ENCODE measurements at places on chromosomes 3 and 15. TPM values are rescaled to one million over a fixed set of nuclear protein-coding genes. Genes with fewer than 3 reads are reported as not detected.

DNA sequence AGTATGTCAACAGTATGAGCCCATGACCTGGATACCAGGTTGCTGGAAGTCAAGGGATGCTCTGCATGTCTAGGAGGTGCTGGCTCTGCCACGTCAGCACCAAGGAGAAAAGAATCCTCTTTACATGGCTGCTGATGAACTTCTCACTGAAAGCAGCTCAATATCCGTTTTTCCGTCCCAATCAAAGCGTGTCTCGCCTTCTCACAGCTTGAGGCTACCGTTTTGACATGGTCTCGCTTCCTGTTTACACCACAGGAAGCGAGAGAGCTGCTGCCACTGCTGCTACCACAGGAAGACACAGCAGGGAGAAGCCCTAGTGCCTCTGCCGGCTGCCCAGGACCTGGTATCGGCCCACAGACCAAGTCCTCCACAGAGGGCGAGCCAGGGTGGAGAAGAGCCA, 27.3 kb downstream of the STARD5 start:
- no peak for DNase-seq

DNA sequence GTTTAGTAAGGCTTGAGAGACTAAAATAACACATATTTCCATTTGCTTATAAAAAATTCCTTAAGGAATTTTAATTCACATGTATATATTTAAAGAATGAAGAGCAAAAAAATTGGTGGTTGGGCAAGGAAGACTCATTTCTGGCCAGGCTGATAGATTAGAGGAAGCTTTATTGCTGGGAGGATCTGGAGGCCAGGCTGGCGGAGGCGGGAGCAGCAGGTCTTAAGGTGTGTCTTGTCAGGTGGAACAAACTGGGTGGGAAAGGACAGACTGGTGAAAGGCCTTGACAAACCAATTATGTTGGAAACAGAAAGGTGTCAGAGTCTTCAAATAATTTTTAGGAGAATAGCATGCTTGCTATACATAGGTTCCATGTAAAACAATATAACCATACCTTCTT, 124.7 kb downstream of the EPHA3 start:
- DNase-seq, result no peak

The ZNF445 gene
- polyA plus RNA-seq, result 29.3 TPM

DNA sequence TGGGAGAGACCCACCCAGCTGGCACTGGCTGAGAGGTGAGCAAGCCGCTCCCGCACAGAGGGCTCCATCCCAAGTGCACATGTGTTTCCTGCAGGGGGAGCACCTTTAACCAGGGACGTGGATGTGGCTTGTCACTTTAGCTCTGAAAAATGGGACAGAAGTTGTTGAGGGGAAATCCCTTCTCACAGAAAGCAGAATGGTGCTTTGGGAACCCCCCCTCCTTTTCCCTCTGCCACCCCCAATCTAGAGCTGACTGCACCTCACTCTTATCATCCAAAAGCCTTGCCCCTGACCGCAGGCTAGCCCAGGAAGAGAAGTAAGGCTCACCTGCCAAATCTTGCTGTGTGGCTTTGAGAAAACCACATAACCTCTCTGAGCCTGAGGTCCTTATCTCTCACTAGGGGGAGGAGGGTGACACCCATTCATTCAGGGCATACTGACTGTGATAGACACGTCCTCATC, 77.9 kb downstream of the RPN1 start:
- no peak for DNase-seq

The GPR176 gene
- polyA plus RNA-seq, result 16.4 TPM

The LRTM1 gene
- not detected for polyA plus RNA-seq

DNA sequence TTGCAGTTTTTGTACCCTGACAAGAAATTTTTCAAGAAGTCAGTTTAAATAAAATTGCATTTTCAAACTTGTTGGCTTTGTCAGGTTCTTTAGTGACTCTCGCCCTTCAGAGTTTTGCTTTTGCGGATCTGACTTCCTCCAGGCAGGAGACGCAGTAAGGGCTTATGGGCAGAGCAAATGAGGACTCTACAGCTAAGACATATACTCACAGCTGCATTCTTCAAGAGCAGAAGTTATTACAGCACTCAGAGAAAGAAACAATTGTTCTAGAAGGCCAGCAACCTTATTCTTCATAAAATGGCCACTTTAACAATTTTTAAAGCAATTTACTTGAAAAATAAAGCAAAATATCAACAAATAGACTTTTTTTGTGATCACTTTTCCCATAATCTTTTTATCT, 438.8 kb upstream of the THRB start:
- DNase-seq, result no peak

The TMEM108 gene
- polyA plus RNA-seq, result 2.0 TPM

Measured in renal pelvis (tissue), 12 donors.